ENCODE measurements at places on chromosomes 11 and 22.

GRCh38 chr11:114128399-114128798, 68.9 kb downstream of the ZBTB16 start:
- no peak for DNase-seq

DNA sequence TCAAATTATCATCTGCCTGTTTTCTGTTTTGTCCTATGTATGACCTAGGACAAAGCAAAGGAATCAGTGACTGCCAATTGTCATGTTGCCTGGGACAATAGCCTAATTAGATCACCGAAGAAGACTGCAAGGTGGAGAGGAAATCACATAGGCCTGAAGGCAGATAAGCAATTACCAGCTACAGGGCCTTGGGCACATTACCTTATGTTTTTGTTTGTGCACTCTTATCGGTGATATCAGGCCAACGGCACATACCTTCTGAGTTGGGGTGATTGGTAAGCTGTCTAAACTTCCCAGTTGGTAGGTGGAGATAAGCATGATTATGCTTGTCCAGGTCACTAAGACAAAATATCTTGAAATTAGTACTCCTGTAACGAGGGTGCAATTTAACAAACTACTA, 58.1 kb upstream of the FAM181B start:
- no peak for DNase-seq

- DNase-seq: peak; percentile 75
Measured at GRCh38 chr22:42313804-42314581, 43.5 kb upstream of the TCF20 start.

GRCh38 chr11:472816-473215, 22.7 kb downstream of the PTDSS2 start:
- DNase-seq: no peak

DNA sequence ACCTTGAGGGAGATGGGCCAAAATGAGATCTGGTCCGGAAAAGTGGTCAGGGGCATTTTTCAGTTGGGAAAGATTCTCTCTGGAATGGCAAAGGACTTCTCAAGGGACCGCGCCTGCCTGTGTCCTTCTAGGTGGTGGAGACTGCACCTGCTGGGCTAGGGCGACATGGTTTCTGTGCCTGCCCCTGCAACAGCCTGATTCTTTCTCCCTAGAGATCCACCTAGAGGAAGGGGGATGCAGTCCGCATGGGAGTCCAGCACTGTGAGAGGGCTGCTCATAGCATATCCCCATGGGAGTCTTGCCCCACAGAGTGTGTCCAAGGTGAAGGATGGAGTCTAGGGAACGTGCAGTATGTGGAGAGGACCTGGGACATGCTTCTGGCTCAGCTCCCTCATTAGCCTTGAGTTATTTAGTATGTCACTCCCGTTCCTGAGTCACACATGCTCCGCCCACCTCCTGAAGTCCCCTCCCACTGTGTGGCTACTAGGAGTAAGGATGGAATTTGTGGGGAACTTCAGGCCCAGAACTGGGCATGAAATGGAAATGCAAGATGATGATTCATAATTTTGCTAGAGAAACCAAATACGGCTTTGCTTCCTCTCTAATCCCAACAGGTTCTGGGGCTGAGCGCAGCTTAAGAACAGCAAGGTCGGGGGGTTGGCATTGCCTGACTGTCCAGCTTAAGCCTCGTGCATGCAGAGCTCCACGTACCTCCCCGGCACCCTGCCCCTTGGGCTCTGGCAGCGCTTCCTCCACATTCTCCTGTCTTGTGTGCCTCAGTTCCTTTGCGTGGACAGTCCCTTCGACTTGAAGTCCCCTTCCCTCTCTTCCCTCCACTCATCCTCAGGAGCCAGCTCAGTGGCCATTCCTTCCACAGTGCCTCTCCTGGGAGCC, 35.0 kb downstream of the GRIK4 start:
- DNase-seq: peak; percentile 58

- DNase-seq: no peak
Measured at GRCh38 chr22:27196606-27197005, 539.2 kb downstream of the MIAT start.

DNA sequence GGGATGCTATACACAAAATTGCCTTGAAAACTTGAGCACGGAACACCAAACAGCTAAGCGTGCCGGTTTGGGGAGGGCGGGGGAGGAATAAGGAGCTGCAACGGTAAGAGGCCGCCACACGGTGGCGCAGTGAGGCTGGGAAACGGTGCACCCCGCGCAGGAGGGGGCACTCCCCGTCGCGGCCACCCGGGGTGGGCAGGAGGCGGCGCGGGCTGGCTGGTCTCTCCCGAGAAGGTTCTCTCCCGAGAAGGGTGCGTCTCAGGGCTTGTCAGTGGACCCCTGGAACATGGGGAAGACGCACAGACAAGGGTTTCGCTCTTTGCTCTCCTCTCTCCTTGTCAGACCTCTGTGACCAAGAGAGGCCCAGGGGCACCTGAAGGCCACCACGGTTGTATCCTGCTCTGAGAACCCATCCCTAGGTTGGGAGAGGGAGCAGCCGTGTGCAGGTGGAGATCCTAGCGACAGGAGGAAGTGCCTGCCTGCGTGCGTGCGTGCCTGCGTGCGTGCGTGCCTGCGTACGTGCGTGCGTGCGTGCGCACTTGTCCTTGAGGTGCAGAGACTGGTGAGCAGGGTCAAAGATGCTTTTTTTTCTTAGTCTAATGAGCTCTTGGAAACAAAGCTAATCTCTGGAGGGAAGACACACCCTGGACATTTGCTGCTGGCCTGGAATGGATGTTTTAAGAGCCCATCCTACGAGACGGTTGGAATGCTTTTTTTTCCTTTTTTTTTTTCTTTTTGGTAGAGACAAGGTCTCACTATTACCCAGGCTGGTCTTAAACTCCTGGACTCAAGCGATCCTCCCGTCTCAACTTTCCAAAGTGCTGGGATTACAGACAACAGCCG, 18.1 kb upstream of the JAM3 start:
- DNase-seq: peak; percentile 33

DNA sequence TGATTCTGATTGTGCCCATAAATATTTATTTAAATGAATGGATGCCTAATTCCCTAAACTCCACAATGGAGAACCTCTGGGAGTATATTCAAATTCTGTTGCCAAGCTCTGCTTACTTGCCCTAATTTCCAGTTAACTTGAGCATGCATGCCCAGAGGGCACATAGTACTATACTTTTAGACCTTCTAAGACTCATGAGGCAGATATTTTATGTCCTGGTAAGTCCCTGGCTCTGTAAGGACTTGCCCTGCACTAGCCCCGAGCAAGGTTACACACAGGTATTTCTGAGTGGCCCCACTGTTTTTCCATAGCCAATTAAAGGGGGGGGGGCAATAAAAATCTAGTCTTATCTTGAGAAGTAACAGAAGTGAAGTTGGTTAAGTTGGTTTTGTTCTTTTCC, 21.1 kb upstream of the CAPRIN1 start:
- no peak for DNase-seq

DNA sequence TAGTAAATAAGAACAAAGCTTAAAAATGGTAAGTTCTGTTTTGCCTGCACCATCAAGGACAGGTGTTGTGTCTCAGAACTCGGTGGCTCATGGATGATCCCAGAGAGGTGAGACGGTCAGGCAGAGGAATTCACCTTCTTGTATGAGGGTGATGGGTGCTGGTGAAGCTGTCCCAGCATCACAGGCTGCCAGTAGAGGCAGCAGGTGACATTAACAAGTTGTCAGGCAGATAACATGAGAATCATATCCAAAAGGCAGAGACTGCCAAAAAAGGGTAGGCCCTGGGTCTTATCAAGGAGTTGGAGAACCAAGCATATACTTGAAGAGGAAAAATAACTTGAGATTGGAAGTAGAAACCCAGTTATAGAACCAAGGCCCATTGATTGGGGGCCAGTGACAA, 437.8 kb downstream of the DYNC2H1 start:
- no peak for DNase-seq

GRCh38 chr11:45806072-45806933, 1.4 kb downstream of the SLC35C1 start:
- no peak for DNase-seq

DNA sequence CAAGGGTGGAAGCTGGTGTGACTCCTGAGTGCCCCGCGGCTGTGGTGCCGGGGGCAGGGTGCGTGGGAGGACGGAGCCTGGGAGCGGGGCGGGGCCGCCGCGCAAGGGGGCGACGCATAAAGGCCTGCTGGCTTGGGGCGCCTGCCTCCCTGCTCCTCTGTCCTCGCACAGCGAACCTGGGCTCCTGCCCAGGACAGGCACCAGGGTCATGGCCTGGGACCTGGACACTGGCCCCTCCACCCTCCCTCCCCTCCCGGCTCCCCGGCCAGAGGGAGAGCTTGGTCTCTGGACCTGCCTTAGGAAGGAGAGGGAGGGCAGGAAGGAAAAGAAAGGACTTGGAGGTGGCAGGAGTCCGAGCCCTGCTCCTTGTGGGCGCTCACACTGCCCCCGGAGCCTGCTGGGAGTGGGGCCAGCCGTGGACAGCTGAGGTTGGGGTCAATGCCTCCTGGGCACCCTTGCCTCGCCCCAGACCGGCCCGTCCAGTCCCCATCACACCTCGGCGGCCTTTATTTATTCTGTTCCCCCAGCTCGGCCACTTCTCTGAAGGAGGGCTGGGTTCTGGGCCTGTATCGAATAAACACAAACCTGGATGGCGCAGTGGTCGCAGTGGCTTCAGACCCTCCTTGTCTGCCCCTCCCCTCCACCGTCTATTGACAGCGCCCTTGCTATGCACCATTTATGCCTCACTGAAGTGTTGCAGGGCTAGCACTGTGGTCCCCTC, 8.7 kb downstream of the SLC16A8 start:
- no peak for DNase-seq

- DNase-seq: no peak
Measured at GRCh38 chr22:43008509-43008908, 6.4 kb downstream of the PACSIN2 start.

- no peak for DNase-seq
Measured at GRCh38 chr11:396511-396947, 2.5 kb downstream of the PKP3 start.

GRCh38 chr22:45690008-45690407, 18.4 kb downstream of the ATXN10 start:
- DNase-seq: no peak

DNA sequence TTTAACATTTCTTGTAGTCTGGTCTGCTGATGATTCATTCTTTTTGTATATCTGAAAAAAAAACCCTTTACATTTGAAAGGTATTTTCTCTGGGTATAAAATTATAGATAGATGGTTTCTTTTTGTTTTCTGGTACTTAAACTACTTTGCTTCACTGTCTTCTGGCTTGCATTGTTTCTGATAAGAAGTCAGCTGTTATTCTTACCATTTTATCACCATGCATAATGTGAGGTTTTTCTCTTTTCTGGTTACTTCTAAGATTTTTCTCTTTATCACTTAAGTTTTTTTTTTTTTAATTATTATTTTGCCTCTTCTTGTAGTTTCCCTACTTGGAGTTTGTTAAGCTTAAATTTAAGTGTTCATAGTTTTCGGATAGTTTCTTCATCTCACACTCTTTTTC, 84.7 kb downstream of the HSD17B12 start:
- no peak for DNase-seq

GRCh38 chr11:118143661-118144185, 8.9 kb downstream of the SCN4B start:
- no peak for DNase-seq

DNA sequence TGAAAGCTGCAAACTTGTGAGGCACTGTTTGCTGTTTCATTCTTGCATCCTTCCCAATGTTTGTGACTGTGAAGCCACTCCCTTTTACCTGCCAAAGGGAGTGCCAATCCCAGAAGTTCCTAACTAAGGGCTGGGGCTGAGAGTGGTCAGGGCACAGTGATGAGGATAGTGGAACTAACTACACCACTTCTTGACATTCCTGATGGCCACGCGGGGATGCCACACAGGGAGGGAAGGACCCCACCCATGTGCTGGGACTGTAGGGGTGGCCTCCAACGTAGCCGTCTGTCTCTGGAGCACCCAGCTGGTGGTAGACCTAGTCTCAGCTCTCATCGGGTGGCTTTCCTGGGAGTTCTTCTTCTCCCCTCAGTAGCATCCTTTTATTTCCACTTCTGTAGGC, 335.5 kb downstream of the CADM1 start:
- DNase-seq: no peak

- no peak for DNase-seq
Measured at GRCh38 chr11:117612177-117612576, 184.8 kb downstream of the DSCAML1 start.

GRCh38 chr11:64146036-64146955, 19.6 kb downstream of the MACROD1 start:
- peak; percentile 24 for DNase-seq

DNA sequence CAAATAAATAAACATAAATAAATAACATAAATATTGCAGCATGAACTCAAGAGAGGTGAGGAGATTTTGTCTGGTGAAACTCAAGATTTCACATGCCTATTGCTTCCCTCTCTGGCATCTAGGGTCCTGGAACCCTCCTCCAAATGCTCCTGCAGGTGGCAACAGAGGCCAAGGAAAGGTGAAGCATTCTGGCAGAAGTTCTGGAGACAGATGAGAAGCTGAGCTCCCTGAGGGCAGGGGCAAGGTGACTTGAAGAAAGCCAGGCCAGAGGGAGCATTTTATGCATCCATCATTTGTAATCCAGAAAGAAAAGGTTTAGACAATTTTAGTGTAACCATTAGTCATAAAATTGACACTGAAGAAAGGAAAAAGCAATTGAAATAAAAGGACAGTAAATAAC, 64.9 kb downstream of the ENDOD1 start:
- peak; percentile 41 for DNase-seq

GRCh38 chr11:8717876-8718753, 35.5 kb downstream of the RPL27A start:
- DNase-seq: no peak

DNA sequence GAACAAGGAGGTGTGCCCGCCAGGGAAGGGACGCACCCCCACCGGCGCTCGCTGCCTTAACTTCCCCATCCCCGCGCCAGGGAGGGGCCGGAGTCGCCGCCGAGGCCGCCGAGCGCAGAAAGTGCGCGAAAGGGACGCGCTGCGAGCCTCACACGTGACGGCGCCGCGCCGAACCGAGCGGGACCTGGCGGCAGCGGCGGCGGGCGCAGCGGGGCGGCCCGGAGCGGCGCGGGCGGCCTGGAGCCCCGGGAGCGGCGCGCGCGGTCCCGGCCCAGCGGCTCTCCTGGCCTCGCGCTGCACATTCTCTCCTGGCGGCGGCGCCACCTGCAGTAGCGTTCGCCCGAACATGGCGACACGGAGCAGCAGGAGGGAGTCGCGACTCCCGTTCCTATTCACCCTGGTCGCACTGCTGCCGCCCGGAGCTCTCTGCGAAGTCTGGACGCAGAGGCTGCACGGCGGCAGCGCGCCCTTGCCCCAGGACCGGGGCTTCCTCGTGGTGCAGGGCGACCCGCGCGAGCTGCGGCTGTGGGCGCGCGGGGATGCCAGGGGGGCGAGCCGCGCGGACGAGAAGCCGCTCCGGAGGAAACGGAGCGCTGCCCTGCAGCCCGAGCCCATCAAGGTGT, at the start of gene SORL1:
SORL1 (plus strand) TSS at position 329 of the 623 bp plus-strand sequence; CDS start at position 347, 18 bp downstream.
- no peak for DNase-seq

DNA sequence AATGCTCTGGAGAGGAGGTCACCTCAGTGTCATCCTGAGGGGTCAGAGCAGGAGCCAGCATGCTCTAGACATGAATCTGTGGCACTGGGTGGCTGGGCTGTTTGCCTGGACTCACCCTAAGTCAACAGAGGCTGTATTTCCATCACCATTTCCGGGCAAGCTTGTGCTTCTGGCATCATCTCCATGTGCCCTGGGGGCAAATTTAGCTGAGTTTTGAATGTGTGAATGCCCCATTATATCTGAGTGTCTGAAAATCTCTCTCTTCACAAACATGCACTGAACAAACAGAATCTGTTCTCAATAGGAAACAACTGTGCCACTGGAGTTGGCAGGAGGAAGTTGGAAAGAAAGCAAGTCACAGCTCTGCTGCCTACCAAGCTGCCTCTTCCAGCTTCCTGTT, 356.2 kb downstream of the GRM5 start:
- no peak for DNase-seq
